ENCODE measurements at places on chromosomes 11 and 22. TPM values are rescaled to one million over a fixed set of nuclear protein-coding genes. Genes with fewer than 3 reads are reported as not detected.

CLMP gene
- total RNA-seq, result 16.1 TPM

KCTD14 gene
- total RNA-seq, result 0.15 TPM

LIF gene
- total RNA-seq, result 1.7 TPM

ACRV1 gene
- 0.08 TPM for total RNA-seq

MYO7A gene
- 3.5 TPM for total RNA-seq

KRTAP5-11 gene
- total RNA-seq, result not detected

WBP2NL gene
- total RNA-seq, result not detected

SLC17A6 gene
- not detected for total RNA-seq

CHST1 gene
- total RNA-seq, result not detected

EHD1 gene
- total RNA-seq, result 43.4 TPM

FAM180B gene
- 0.16 TPM for total RNA-seq

LAYN gene
- total RNA-seq, result 0.67 TPM

TSGA10IP gene
- total RNA-seq, result not detected

FAM227A gene
- 0.47 TPM for total RNA-seq

MIOX gene
- not detected for total RNA-seq

ABCC8 gene
- not detected for total RNA-seq

All from SJCRH30 (cell line).